ENCODE measurements at places on chromosomes 12 and 14. TPM values are rescaled to one million over a fixed set of nuclear protein-coding genes. Genes with fewer than 3 reads are reported as not detected.

Gene VRTN
- not detected for polyA plus RNA-seq

Gene RPGRIP1
- polyA plus RNA-seq, result 0.58 TPM

Gene BICDL1
- polyA plus RNA-seq, result 3.5 TPM

Gene PTGER2
- 3.4 TPM for polyA plus RNA-seq

Gene WDHD1
- polyA plus RNA-seq, result 14.8 TPM

Gene BCDIN3D
- 6.5 TPM for polyA plus RNA-seq

Gene LRP1-AS
- not detected for polyA plus RNA-seq

All from left lung (tissue), 14 donors.